ENCODE measurements at places on chromosomes 4 and X. TPM values are rescaled to one million over a fixed set of nuclear protein-coding genes. Genes with fewer than 3 reads are reported as not detected.

The MAPK10 gene
- not detected for total RNA-seq

- H3K4me1 ChIP-seq: no peaks in the 10 kb centered on the region
- no peak overlapping the region for H3K27ac ChIP-seq
- H3K4me3 ChIP-seq: no peak overlapping the region
- DNase-seq: no peak
- H3K36me3 ChIP-seq: no peaks in the 10 kb centered on the region
Observed at GRCh38 chrX:80266979-80267378, 153.3 kb upstream of the TENT5D start.

DNA sequence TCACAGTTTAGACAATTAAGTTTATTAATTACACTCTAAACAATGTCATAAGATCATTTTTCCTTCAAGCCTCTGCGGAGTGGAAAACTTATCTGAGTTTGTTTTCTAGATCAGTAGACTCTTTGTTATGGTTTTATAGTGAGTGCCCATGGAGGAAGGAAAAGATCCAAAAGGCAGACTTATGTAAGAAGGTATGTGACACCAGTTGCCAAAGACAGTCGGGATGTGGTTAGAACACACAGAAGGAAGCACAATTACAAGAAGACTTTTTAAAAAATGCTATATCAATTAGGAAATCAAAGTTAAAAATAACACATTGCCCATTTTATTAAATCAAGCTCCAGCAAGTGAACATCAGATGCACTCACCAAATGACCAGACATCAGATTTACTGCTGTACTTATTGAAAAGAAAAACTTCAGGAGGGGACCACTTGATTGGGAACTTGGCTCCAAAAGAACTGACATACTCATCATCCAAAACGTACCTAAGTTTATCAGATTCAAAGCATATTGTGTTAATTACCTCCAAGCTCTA is 57.1 kb downstream of the NIPAL1 start:
- no peaks in the 10 kb centered on the region for H3K27me3 ChIP-seq
- no peak for DNase-seq
- H3K36me3 ChIP-seq: peaks cover 22% of the 10 kb centered on the region
- no peak overlapping the region for H3K4me3 ChIP-seq
- H3K4me1 ChIP-seq: peaks cover 11% of the 10 kb centered on the region

DNA sequence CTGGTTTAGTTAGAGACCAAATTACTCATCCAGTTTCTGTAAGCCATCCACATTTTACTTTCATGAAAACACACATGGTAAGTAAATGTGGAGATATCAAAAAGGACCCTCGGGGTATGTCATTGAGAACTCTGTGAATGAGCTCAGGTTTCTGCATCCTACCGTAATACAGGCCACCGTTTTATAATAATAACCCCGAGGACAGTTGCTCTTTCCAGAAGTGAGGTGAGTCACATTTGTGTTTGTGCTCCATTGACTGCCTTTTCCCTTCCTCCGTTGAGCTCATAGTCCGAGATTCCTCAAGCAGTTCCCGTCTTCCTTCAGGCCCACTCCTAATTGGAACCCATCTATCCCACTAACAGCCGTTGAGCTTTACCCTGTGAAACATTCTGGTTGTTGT is 95.3 kb downstream of the GRID2 start:
- H3K4me3 ChIP-seq: no peak overlapping the region
- DNase-seq: no peak
- no peak overlapping the region for H3K27ac ChIP-seq

The PPP1R2C gene
- not detected for total RNA-seq

DNA sequence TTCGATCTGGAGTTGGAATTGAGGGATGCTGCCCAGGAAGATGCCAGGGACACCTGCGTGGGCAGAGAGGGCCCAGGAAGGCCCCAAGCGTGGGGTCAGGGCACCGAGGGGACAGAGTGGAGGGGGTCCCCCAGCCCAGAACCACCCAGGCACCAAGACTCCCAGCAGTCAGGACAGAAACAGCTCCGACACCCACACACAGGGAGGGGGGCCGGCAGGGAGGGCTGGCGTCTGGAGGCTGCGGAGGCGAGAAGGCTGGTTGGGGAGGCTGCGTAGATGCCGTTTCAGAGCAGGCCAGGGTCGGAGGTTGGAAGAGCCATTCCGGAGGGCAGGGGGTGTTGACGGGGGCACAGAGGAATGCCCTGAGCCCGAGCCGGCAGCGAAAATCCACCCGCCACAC is 23.6 kb downstream of the ATP5ME start:
- H3K4me3 ChIP-seq: no peak overlapping the region
- no peaks in the 10 kb centered on the region for H3K36me3 ChIP-seq
- DNase-seq: no peak
- H3K27ac ChIP-seq: no peak overlapping the region
- H3K27me3 ChIP-seq: peaks cover 3% of the 10 kb centered on the region
- H3K4me1 ChIP-seq: peaks cover 5% of the 10 kb centered on the region

DNA sequence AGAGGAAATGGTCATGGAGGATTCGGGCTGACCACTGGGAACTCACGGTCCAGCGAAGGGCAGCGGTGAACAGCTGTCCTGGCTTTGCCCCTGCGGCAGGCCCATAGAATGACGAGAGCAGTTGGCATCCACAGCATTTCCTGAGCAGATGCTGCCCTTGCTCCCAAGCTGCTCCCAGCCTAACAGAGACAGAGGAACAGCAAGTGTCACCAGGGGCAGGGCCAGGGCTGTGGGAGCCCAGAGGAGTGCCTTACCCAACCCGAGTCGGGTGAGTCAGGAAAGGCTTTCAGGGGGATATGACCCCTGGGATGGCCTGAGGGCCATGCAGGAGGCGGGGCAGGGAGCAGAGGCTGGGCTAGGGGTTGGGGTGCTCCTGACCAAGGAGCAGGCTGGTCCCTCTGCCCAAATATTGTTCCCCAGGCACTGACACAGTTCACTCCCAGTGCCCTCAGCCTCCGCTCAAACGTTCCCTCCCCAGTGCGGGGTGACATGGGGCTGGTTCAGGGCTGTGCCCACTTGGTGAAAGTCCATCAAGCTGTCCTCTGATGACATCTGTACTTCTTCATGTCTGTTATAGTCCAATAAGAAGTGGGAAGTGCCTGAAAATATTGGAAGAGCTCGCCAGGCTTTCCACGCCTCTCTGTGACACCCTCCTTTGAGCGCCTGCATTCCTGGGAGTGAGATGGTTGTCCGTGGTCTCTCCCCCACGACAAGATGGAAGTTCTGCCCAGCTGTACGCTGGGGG is 64.7 kb upstream of the GPR78 start:
- no peak for DNase-seq
- H3K36me3 ChIP-seq: peaks cover 3% of the 10 kb centered on the region
- H3K27ac ChIP-seq: no peak overlapping the region
- H3K4me3 ChIP-seq: no peak overlapping the region
- no peaks in the 10 kb centered on the region for H3K27me3 ChIP-seq
- H3K4me1 ChIP-seq: no peaks in the 10 kb centered on the region

- no peak overlapping the region for H3K4me3 ChIP-seq
- H3K36me3 ChIP-seq: no peaks in the 10 kb centered on the region
- DNase-seq: no peak
- H3K4me1 ChIP-seq: peaks cover 6% of the 10 kb centered on the region
Observed at GRCh38 chrX:30589146-30589888, 11.8 kb upstream of the TASL start.

GRCh38 chr4:165199286-165199685 is 8.1 kb upstream of the KLHL2 start:
- H3K4me3 ChIP-seq: no peak overlapping the region
- no peak for DNase-seq
- no peaks in the 10 kb centered on the region for H3K27me3 ChIP-seq
- peaks cover 19% of the 10 kb centered on the region for H3K4me1 ChIP-seq
- no peak overlapping the region for H3K27ac ChIP-seq

GRCh38 chr4:8387615-8388527 is 52.7 kb downstream of the ACOX3 start:
- DNase-seq: no peak
- peaks cover 13% of the 10 kb centered on the region for H3K36me3 ChIP-seq
- H3K27me3 ChIP-seq: no peaks in the 10 kb centered on the region
- H3K4me1 ChIP-seq: no peaks in the 10 kb centered on the region
- H3K27ac ChIP-seq: no peak overlapping the region

GRCh38 chr4:11489453-11490083 is 60.9 kb upstream of the HS3ST1 start:
- H3K36me3 ChIP-seq: no peaks in the 10 kb centered on the region
- H3K27ac ChIP-seq: no peak overlapping the region
- no peaks in the 10 kb centered on the region for H3K27me3 ChIP-seq
- no peak for DNase-seq
- peaks cover 30% of the 10 kb centered on the region for H3K4me1 ChIP-seq

The PRKG2 gene
- 0.30 TPM for total RNA-seq

GRCh38 chr4:87017580-87018342 is 83.0 kb downstream of the AFF1 start:
- H3K27me3 ChIP-seq: no peaks in the 10 kb centered on the region
- DNase-seq: peak; percentile 37
- H3K4me3 ChIP-seq: no peak overlapping the region
- peaks cover 82% of the 10 kb centered on the region for H3K4me1 ChIP-seq
- peak overlapping the region; percentile 88 for H3K27ac ChIP-seq

GRCh38 chr4:78022517-78022916 is 34.6 kb upstream of the FRAS1 start:
- DNase-seq: no peak
- no peak overlapping the region for H3K4me3 ChIP-seq
- H3K4me1 ChIP-seq: no peaks in the 10 kb centered on the region
- no peaks in the 10 kb centered on the region for H3K36me3 ChIP-seq

The PCDH18 gene
- not detected for total RNA-seq
